ENCODE measurements at places on chromosomes 16 and 17. TPM values are rescaled to one million over a fixed set of nuclear protein-coding genes. Genes with fewer than 3 reads are reported as not detected.

The OXLD1 gene
- polyA plus RNA-seq, result 1.7 TPM

The LIMD2 gene
- 9.0 TPM for polyA plus RNA-seq

The MYH1 gene
- not detected for polyA plus RNA-seq

The LRRC37A gene
- polyA plus RNA-seq, result 1.1 TPM

The VTN gene
- 20.5 TPM for polyA plus RNA-seq

The PRDM7 gene
- polyA plus RNA-seq, result not detected

The CCL8 gene
- polyA plus RNA-seq, result 0.22 TPM

The TBC1D26 gene
- polyA plus RNA-seq, result not detected

The CSH1 gene
- not detected for polyA plus RNA-seq

The SHCBP1 gene
- polyA plus RNA-seq, result 0.46 TPM

The UNC13D gene
- 8.9 TPM for polyA plus RNA-seq

The ARHGAP27 gene
- 10.1 TPM for polyA plus RNA-seq

The CTF1 gene
- polyA plus RNA-seq, result 7.9 TPM

The RCVRN gene
- 0.40 TPM for polyA plus RNA-seq

The MARVELD3 gene
- 1.5 TPM for polyA plus RNA-seq

The CDH16 gene
- not detected for polyA plus RNA-seq

The TEKT1 gene
- polyA plus RNA-seq, result 0.06 TPM
